ENCODE measurements at places on chromosomes 6 and 20.

DNA sequence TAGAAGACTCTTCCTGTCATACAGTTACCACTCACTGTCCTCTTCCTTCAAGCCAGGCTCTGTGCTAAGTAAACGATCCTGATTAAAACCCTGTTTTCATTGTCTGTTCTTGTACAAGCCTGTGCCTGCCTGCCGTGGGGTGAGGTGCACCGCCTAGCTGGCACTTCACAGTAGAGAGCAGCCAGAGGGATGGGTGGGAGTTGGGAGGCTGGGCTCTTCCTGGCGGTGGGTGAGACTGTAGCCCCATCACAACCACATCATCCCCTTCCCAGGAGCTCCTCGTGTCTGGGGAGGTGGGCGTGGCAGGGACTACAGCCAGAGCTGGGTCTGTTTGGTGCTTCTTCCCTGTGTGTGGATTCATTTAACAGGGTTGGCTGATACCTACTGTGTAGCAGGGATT is 382.0 kb downstream of the TAF4 start:
- no peak for DNase-seq

- no peak for DNase-seq
Observed at GRCh38 chr6:159829526-159829925, 29.4 kb downstream of the PNLDC1 start.

- DNase-seq = no peak
Observed at GRCh38 chr6:148445620-148446019, 103.0 kb downstream of the SASH1 start.

GRCh38 chr6:129996387-129996786 is 22.0 kb upstream of the L3MBTL3 start:
- no peak for DNase-seq

DNA sequence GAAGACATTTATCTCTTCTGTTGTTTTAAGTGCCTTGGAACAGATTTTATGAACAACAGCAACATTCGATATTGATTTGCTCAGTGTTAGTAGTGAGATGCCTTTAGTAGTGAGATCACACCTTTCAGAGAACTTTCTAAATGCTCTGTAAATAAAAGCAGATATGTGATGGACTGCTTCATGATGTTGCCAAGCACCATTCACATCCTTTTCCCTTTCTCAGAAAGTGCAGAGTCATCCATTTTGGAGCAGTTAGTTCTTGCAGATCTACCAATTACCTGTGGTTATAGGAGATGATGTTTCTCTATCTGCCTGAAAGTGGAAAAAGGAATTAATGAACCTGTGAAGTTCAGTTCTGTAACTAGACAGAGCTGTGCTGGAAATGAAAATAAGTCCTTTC is 27.0 kb downstream of the CBFA2T2 start:
- DNase-seq = no peak

- no peak for DNase-seq
Observed at GRCh38 chr6:11098004-11098403, 4.4 kb downstream of the SMIM13 start.

- no peak for DNase-seq
Observed at GRCh38 chr6:46104209-46104608, 25.6 kb upstream of the ENPP4 start.

DNA sequence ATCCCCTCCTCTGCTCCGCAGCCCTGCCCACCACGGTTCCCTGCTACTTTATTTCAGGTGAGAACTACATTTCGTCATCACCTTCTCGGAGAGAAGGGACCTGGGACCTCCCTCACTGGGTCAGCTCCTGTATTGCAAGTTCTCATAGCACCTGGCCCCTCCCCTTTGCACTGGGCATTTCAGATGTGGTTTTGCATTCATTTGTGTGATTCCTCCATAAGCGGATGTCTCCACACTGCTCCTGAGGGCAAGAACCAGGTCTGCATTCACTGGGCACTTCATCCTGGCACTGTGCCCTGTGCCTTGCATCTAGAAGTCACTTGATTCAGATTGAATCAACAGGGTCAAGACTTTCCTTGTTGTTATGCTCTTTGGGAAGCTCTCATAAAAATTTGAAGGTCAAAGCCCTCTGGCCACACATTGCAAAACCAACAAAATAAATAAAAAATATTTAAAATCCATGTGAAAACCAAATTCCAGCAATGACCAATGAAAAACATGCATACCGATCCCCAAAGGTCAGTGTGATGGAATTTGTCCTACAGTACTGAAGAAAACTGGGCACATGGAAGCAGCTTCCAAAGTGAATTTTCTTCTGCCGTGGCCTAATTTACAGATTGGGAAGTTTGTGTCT is 89.1 kb upstream of the F13A1 start:
- DNase-seq = no peak

GRCh38 chr6:51855310-51856082 is 231.9 kb downstream of the PKHD1 start:
- DNase-seq = peak; percentile 90
